ENCODE measurements at places on chromosomes 7 and 10.

DNA sequence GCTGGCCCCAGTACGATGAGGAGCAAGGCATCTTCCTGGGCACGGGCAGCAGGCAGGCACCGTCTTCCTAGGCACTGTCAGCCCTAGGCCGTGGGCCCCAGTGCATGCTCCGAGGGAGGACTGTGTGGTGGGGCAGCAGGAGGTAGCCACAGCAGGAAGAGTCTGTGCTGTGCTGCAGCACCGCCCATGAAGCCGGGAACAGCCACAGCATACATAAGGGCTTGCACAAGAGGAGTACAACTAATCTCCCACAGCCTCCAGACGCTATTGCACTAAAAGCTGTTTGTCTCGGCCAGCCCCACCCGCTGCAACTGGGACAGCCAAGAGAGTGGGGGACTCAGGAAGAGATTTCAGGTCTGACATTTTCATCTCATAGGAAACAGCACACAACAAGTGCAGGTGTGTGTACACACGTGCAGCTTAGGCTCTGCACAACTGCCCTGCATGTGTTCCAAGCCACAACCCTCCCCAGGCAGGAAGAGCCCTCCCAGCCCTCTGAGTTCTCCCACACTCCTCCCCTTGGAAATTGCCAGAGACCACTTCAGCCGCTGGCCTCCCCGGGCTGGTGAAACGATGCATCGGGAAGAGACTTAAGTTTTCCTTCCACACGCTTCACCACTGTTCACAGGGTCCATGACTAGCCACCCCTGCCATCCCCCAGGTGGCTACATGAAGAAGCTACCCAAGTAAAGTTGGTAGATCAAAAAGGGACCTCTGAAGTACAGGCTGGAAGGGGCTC, 88.1 kb upstream of the DDC start:
- DNase-seq = no peak

DNA sequence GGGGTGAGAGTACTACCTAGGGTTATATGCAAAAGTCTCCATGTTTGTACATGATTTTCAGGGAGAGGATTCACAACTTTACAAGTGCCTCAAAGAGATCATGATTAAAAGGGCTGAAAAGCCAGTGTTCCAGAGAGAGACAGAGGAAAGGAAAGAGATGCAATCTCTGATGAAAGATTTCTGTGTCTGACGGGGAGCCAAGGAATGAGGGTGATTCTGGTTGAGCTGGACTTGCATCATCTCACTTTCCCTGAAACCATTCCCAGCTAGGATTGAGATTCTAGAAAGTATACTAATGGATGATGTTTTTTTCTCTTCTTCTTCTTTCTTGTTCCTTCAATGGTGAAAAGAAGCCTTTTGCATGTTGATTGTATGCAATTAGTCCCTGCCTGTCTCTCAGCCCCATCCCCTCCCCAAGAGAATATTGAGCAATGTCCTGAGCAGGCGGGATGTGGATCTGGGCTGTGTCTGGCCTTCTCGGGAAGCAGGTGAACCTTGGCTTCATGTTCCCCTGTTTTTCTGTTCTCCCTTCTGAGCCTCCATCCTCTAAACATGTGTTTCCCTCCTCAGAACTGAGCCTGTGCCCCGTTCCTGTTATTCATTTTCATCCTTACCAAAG, 186.1 kb downstream of the ZNF365 start:
- no peak for DNase-seq

- no peak for DNase-seq
Observed at GRCh38 chr10:70804421-70804808, 11.3 kb upstream of the SGPL1 start.

- DNase-seq = no peak
Observed at GRCh38 chr7:35571611-35572240, 123.2 kb downstream of the HERPUD2 start.
